ENCODE measurements at places on chromosomes 6 and 20.
A peak's percentile ranks its signal among the peaks of the same experiment; 100 is the strongest.

DNA sequence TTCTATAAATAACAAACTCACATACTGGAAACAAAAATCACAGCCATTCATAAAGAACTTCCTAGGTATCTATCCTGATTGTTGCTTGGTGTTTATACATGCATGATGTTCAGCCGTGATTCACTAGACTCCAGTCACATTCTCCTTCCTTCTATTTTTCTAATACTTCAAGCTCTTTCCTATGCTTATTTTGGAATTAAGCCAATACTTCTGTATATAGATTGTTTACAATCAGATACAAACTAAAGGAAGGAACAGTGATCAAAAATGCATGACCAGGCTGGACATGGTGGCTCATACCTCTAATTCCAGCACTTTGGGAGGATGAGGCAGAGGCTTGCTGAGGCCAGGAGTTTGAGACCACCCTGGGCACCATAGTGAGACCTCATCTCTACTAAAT lies 377.5 kb upstream of the IRAK1BP1 start:
- no peak for DNase-seq

GRCh38 chr20:31593221-31594001 lies 11.7 kb upstream of the ID1 start:
- no peak for DNase-seq

- peak; percentile 25 for DNase-seq
Measured at GRCh38 chr20:43761386-43762340, 34.9 kb upstream of the GTSF1L start.

DNA sequence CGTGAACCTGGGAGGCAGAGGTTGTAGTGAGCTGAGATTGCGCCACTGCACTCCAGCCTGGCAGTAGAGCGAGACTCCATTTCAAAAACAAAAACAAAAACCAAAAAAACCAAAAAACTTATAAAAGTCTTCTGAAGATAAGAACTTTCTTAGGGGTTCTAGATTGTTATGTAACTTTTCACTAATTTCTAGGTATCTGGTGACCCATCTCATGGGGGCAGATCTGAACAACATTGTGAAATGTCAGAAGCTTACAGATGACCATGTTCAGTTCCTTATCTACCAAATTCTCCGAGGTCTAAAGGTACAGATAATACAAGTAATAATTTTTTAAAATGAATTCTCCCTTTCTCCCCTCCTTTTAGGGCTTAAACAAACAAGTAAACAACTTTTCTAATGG lies 45.1 kb downstream of the MAPK14 start:
- DNase-seq = no peak

DNA sequence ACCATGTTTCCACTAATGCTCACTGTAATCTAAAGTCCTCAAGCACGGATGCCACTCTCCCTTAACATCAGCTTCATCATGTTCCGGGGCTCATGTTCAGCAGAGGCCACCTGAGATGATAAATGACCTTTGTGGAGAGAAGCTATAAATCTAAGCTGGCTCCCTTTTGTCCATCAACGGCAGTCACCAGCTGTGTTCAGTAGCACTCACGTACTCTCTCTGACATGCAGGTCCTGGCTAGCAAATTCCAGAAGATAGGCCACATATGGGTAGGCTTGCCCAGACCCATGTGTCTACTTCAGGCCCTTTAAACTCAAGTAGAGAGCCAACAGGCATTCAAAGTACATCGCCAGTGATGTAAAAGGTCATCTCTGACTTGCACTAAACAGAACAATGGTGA lies 38.6 kb downstream of the MYLK4 start:
- DNase-seq = no peak

- DNase-seq = no peak
Measured at GRCh38 chr6:36692220-36692619, 5.4 kb upstream of the RAB44 start.

DNA sequence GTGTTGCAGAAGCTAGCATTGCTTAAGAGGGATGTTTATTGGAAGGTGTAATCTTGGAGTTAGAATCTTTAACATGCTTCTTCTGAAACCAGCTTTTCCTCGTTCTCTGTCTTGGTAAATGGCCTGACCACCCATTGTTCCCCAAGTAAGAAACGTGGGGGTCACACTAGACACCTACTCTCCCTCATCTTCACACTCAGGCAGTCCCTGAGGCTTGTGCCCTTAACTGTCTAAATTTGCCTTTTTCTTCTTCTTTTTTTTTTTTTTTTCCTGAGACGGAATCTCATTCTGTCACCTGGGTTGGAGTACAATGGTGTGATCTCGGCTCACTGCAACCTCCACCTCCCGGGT lies 16.2 kb upstream of the ARFGEF2 start:
- DNase-seq = no peak

DNA sequence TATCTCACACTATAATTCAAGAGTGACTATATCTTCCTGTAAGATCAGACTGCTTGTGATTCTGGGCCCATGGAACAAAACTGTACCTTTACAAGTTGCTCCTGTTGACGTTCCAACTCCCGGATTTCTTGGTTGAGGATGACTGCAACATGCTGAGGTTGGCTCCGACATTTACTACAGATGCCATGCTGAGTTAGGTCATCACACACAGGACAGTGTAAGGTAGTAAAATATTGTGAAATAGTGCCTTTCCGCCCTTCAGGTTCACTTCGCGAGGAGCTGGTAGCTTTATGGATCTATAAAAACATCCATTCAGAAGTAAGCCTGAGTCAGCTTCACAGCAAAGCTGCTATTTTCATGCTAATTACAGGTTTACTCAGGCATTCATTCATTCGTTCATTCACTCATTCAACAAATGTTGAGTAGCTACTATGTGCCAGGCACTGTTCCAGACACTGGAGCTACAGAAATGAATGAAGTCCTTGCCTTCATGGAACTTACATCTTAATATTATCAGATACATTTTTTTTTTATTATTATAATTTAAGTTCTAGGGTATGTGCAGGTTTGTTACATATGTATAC lies 175.7 kb downstream of the REV3L start:
- DNase-seq = no peak

GRCh38 chr6:157527471-157527907 lies 146.5 kb downstream of the ZDHHC14 start:
- no peak for DNase-seq

GRCh38 chr6:88248709-88249321 lies 82.7 kb upstream of the CNR1 start:
- no peak for DNase-seq

GRCh38 chr6:45256697-45257695 lies 71.1 kb upstream of the RUNX2 start:
- no peak for DNase-seq

DNA sequence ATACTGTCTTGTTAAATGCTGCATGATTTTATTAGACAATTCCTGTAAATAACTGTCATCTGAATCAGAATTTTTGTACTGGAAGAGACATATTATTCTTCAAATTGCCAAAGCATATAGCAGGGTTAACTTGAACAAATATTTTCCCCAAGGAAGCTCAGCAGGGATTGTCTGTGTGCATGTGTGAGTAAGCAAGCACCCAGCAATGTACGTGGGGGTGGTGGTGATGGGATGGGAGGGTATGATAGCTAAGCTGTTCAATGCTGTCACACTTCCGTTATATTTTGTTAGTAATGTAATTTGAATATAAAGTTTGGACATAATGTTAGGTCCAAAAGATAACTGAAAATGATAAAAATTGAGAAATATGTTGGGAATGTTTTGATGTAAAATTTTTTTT lies 118.1 kb downstream of the MYB start:
- no peak for DNase-seq

DNA sequence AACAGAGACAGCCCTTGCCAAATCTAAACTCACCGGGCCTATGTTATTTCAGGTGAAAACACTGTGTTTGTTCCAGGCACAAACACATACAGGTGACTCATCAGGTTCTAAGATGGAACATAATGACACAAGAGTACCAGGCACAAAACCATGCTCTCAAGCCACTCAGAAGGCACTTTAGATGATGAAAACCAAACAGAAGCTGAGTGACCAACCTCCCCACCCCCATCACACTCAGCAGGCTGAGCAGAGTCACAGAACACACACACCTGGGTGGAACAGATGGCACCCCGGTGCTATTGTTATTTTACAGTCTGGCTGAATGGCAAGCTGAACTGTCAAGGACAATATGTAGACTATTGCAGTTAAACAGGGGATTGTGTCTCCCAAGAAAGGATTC lies 20.6 kb upstream of the NKX2-2 start:
- no peak for DNase-seq

DNA sequence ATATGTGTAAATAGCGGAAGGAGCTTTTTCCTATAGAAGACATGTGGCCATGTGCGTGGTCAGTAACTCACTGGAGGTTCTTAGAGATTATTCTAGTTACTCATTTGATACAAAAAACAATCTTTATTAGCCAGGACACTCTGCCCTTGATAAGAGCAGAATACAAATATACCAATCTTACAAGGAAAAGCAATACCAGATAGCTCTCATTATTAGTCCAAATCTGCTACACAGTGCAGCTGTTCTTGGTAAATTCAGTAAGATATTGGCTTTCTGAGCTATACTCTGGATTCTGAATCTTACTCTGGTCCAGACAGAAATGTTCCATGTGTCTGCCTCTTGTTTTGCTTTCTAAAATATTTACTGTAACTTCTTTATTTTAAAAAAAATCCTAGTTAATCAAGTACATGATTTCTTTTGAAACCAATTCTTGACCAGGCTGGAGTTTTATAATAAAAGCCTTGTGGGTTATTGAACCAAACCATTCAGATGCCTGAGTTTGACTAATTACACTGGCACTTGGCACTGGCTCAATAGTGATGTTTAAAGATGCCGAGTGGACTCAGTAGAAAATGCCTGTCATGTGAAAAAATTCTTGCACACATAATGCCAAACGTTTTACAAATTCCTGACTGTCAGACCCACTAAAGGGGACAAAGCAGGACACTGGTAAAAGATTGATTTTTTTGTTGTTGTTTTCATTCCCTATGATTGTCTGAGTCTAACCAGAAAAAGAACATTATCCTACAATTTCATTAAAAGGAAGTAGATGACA lies 242.8 kb upstream of the TCF21 start:
- no peak for DNase-seq

DNA sequence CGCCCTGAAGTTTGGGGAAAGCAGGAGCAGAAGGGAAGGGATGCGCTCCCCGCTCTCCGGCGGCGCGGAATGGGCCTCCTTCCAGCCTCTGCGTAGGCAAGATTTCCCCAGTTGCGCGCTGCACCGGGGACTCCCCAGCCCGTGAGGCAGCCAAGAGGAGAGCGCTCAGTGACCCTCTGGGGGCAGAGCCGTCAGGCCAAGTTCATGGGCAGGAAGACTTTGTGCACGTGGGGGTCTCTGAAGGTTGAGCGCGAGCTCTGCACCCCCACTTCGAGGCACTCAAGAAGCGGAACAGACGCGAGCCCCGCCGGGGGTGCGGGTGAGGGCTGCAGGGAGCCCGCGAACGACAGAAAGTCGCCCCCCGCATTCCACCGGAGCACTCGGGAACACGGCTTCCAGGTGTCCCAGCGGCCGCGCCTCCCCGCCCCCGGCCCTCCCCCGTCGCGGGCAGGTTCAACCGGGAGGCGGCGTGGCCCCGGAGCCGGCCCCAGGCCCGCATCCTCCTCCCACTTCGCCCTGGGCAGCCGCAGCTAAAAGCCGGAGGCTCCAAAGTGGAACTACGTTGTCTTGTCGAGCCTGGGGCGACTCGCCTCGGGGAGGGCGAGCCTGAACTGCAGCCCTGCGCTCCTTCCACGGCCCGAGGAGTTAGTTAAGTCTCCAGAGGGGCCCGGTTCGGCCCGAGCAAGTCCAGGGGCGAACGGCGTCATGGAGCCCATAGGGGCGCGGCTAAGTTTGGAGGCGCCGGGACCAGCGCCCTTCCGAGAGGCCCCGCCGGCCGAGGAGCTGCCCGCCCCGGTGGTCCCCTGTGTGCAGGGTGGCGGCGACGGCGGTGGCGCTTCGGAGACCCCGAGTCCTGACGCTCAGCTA lies at the start of gene PPP1R3G:
Gene PPP1R3G, plus strand, starts transcription at position 561 of the 867 bp plus-strand sequence. Its CDS starts 145 bp downstream, at position 706.
- DNase-seq = peak; percentile 6

GRCh38 chr20:64099086-64099786 lies 8.1 kb downstream of the NPBWR2 start:
- no peak for DNase-seq

GRCh38 chr20:24483435-24484080 lies 14.1 kb downstream of the SYNDIG1 start:
- no peak for DNase-seq

GRCh38 chr6:170317718-170318117 lies 11.2 kb downstream of the FAM120B start:
- no peak for DNase-seq

GRCh38 chr6:21648475-21649050 lies 55.0 kb downstream of the SOX4 start:
- no peak for DNase-seq

DNA sequence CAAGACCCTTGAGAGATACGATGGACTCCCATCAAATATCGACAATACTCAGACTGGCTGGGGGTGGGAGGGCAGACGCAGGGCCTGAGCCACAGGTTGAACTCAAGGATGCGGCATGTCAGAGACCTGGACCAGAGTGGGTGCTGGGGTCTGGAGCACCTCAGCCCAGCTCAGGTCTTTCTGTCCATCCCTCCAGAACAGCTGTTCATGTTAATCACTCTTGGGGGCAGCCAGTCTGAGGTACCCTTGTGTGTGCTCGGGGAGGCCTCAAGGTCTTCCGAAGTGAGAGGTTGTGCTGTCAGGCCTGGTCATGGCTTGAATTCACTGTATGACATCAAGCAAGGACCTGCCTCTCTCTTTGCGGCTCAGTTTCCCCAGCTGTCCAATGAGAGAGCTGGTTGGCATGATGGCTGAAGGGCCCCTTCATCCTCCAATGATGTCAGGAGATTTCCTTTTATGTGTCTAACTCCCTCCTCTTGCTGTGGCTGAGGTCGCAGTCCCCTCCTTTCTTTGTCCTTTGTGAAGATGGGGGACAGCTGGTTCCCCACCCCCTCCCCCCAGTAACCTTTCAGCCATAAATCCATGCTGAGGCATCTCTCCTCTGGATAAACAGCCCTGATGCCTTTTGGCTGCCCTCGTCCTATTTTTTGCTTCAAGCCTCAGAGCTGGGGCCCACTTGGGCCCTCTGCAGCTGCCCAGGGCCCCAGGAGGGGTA lies 15.3 kb downstream of the MYH7B start:
- DNase-seq = no peak

GRCh38 chr20:63189322-63189642 lies 26.6 kb downstream of the YTHDF1 start:
- no peak for DNase-seq

GRCh38 chr6:95017922-95018321 lies 559.4 kb upstream of the MANEA start:
- no peak for DNase-seq

- DNase-seq = no peak
Measured at GRCh38 chr6:24761193-24761835, 13.4 kb upstream of the GMNN start.

DNA sequence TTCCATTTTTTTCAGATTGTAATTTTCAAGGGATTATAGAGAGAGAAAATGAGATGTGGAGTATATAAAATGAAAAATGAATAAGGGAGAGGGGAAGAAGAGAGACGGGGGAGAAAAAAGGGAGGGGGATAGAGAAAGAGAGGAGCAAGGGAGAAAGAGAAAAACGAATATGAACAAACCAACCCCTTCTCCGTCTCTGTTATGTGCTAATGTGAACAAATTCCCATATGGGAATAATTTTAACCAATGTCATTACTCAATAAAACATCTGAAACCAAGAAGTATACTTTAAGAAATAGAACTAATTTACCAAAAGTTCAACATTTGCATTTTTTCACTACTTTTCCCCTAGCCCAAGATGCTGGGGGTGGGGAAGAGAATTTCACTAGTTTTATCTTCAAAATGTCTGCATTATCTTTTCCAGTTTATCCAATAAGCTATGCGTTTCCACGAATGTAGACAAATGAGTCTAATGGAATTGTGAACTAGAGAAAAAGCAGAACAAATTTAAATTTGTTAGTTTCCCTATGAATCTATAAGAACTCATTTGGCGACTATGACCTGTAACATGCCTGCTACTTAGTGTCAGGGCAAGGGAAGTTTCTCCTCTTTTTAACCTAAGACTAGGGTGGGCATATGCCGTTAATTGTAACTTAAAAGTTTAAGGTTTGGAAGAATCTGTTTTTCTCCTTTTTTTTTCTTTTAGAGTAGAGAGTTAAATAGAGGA lies 286.3 kb downstream of the BTBD9 start:
- no peak for DNase-seq
